Right forelimb (tissue), 1 donor: ENCODE measurements at places on chromosomes 1 and 21.

- DNase-seq = no peak
Measured at GRCh38 chr1:197685785-197686184, 89.5 kb downstream of the DENND1B start.

- DNase-seq = no peak
Measured at GRCh38 chr1:225426395-225427234, 1.2 kb downstream of the LBR start.

GRCh38 chr1:29324771-29325351 lies 88.5 kb downstream of the PTPRU start:
- DNase-seq = no peak

GRCh38 chr21:17370263-17370662 lies 142.6 kb upstream of the CXADR start:
- DNase-seq = no peak

DNA sequence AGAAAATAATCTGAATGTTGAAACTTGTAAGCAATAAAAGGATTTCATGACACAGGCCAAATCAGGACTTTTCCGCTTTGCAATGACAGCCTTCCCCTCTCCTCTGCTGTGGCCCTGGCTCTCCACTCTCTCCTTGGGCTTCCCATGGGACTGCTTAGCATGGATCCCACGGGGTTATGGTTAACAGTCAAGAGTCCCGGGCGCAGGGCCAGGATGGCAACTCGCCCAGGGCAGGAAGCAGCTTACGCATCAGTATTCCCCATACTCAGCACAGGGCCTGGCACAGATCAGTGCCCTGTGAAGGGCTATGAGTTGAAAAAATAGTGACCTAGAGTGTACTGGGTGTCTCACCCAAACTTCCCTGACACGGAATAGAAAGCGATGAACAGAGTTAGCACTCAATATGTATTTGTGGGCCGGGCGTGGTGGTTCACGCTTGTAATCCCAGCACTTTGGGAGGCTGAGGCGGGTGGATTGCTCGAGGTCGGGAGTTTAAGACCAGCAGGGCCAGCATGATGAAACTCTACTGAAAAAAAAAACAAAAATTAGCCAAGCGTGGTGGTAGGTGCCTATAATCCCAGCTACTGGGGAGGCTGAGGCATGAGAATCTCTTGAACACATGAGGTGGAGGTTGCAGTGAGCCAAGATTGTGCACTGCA lies 29.1 kb upstream of the GRHL3 start:
- DNase-seq = no peak

DNA sequence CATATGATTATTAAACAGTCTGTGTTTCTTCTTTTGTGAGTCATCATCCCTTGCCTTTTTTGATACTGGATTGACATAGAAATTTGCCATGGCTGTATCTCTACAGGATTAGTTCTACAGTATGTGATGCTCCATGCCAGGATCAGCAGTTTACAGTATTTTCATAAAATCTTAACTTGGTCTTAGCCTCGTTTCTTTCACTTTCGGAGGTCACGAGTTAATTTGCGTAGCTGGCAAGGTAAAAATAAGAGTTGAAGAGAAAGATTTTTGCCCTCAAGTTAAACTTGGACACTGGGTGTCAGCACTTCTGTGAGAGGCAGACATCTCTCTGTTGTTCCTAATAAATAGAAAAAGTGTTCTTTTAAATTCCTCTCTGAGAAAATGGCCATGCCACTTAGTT lies 79.1 kb downstream of the CACNA1E start:
- DNase-seq = no peak
